NCI-H526 (cell line): ENCODE measurements at places on chromosomes 5 and 9.
A peak's percentile ranks its signal among the peaks of the same experiment; 100 is the strongest.

- DNase-seq, result no peak
Observed at GRCh38 chr9:38058452-38059232, 10.4 kb downstream of the SHB start.

- DNase-seq, result no peak
Observed at GRCh38 chr5:137280656-137281055, 218.5 kb downstream of the SPOCK1 start.

DNA sequence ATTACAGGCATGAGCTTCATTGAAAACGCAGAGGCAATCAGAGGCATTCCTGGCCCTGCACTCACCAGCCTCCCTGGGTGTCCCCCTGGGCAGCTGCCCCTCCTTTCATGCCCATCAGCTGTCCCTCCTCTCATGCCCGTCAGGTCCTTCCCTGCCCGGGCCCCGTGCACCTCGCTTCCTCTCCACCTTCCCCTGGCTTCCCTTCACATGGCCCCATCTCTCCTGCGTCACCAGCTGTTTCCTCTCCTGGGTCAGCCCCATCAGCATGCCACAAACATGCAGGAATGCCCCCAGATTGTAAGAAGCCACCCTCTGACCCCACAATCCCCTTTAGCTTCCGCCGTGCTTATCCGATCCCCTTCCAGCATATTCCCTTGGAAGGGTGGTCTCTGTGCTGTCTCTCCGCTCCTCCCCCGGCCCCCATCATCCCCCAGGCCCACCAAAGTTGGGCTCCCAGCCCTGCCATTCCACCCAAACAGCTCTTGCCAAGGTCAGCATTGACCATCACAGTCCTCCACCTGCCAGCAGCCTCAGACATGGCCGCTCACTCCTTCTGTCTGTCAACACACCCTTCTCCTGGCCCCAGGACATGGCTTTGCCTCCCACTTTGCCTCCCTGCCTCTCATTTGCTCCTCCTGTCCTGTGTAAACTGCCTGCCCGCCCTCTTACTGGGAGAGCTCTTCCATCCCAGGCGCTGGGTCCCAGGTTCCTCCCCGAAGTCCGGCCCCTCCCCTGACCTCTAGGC is 98.6 kb upstream of the IER5L start:
- DNase-seq, result no peak

DNA sequence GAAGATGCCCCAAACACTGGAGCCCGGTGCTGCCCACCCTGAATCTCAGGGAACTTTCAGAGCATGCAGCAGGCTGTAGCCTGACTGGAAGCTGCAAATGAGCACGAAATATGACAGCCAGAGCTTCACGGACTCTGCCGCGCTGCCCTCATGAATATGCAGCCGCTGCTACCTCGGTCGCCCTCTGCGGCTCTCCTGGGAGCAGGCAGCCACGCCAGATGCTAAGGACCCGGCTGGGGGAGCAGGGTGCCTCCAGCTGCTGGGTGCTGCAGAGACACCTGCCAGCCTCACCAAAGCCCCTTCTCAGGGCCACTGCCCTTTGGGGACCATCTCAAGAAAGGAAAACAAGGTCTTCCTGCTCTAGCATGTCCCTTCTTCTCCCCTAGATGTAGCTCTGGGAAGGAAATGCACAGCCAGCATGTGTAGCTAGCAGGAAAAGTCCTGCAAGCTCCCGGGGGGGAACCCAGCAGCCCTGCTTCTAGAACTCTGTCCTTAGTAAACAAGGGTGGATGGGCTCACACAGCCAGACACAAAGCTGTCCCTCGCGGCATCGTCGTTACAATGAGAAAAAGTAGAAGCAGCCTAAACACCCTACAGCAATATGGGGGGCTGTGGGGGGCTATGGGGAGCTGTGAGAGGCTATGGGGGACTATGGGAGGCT is 56.8 kb upstream of the OLFM1 start:
- DNase-seq, result peak; percentile 59

GRCh38 chr5:80568251-80568650 is 1.8 kb downstream of the ANKRD34B start:
- DNase-seq, result no peak

DNA sequence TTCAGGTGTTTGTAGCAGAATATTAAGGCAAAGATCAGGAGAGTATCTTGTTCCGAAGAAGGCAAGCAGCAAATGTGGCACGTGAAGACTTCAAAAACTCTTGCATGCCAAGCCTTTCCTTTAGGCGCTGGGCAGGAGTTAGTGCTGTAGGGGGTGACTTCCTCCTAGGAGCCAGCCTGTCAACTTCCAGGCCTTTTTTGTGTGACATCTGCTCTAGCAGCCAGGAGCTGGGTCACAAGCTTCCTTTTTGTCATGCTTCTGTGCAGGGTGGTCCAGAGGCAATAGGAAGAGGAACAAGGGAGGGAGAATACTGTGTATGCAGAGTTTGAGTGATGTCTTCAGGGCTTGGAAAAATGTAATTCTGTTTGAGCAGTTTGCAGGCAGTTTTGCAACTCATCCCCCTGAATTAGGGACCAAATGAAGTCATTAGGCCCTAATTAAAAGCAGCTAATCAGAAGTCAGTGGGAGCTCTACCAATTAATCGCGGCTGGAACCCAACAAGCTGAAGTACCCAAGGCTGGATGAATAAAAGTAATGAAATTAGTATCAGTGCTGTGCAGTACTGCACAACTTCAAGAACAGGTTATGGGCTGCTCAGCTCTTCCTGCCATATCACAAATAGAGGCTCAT is 53.5 kb downstream of the TLR4 start:
- no peak for DNase-seq

DNA sequence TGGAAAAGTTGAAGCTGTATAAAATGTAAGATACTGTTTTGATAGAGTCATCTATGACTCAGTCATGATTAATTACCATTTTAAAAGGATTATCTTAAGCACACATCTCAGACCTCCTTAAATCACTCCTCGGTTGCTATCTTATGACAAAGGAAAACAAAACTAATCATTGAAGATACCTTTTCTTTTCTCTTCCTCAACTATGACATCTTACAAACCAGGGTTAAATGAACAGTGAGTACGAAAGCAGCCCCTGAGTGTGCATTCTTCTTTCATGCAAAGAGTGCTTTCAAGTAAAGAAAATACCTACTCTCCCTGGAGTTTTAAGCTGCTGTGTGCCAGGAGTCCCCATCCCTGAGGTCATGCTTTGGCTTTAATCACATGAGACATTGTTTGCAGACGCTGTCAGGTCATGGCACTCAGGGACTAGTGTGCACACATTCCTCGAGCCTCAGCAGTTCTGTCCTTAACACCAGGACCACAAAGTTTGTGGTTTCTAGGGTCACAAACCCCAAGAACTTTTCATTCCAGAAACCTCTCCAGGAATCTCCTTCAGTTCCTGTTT is 86.7 kb upstream of the ICE1 start:
- DNase-seq, result no peak

DNA sequence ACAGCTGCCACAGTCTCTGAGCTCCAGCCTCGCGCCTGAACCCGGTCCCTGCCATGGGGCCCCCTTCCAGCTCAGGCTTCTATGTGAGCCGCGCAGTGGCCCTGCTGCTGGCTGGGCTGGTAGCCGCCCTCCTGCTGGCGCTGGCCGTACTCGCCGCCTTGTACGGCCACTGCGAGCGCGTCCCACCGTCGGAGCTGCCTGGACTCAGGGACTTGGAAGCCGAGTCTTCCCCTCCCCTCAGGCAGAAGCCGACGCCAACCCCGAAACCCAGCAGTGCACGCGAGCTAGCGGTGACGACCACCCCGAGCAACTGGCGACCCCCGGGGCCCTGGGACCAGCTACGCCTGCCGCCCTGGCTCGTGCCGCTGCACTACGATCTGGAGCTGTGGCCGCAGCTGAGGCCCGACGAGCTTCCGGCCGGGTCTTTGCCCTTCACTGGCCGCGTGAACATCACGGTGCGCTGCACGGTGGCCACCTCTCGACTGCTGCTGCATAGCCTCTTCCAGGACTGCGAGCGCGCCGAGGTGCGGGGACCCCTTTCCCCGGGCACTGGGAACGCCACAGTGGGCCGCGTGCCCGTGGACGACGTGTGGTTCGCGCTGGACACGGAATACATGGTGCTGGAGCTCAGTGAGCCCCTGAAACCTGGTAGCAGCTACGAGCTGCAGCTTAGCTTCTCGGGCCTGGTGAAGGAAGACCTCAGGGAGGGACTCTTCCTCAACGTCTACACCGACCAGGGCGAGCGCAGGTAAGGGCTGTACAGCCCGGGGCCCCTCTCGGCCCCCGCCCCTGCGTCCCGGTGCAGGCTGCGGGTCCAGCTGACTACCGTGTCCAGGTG is 509 bp downstream of the LVRN start:
- DNase-seq, result no peak

- DNase-seq, result no peak
Observed at GRCh38 chr5:5315068-5315980, 107.2 kb upstream of the ICE1 start.

DNA sequence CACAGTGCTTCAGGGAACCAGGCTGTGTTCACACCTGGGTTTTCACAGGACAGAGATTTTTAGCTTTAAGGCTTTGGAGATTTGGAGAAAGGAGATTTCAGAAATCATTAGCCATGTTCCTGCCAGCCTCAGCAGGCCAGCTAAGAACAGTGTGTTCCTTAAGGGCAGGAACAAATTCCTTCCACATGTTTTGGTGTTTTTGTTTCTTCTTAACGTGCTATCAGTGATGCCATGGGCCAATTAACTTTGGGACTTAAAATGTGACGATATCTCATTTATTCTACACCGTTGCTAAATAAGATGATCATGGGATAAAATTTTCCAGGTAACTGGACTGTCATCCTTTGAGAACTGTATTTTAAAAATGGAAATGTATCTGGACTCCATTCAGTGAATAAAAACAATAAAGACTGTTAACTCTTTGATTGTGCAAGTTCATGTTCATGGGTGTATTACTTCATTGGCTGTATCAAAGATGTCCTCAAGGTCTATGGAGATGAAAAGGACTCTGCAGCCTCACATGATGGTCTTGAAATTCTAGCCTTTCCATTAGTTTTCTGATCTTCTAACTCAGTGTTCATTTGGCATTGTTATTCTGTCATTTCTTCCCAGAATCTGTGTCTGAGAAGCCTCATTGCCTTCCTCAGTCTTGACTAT is 72.3 kb downstream of the ZNF366 start:
- no peak for DNase-seq

DNA sequence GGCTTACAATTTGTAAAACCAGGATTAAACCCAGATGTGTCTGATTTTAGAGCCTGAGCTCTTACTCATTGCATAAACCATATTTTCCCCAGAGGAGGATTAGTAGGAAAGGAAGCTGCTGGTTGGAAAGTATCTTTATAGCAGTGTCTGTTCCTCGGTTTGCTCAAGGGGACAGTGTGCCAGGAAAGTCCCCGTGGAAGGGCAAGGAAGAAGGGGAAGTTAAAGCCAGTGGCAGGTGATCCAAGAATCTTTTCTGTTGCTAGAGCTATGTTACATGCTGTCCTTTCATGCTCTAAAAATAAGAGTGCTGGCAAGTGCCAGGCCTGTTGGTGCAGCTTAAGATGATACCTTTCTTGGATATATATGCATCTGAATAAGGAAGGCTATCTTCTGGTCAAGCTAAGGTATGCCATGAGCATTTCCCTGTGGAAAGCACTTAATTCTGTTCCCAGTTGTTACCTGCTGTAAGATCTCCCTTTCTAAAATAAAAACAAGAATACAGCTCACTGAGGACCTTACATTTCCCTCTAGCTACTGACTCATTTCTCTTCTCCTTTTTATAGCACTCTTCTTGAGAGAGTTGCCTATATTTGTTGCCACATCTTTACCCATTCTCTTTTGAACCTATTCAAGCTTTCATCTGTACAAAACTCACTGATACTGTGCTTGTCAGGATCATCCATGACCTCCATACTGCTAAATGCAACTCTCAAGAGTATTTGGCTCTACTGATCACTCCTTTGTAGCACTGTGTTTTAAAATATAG is 8.0 kb downstream of the PDCD1LG2 start:
- no peak for DNase-seq

DNA sequence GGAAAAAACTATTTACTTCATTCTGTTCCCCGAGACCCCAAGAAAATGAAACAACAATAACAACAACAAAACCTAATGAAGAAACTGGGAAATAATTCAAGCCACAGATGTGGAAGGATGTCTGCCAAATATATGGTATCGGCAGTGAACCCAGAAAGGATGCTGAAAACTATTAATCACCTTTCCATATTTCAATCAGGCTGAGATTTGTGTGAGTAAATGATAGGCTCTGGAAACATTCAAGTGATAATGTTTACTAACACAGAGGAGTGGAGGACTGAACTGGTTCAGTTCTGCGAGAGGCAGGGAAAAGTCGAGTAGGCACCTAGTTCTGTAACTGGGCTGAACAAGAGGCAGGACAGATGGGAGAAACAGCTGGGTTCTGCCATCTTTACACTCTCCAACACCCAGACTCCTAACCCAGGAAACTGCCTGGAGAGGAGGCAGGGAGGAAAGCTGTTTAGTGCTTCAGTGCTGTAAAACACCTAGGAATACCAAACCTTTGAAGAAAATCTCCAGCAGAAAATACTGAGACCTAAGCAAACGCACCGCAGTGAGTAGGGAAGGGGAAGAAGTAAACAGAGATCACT is 96.8 kb upstream of the GNA14 start:
- DNase-seq, result no peak

DNA sequence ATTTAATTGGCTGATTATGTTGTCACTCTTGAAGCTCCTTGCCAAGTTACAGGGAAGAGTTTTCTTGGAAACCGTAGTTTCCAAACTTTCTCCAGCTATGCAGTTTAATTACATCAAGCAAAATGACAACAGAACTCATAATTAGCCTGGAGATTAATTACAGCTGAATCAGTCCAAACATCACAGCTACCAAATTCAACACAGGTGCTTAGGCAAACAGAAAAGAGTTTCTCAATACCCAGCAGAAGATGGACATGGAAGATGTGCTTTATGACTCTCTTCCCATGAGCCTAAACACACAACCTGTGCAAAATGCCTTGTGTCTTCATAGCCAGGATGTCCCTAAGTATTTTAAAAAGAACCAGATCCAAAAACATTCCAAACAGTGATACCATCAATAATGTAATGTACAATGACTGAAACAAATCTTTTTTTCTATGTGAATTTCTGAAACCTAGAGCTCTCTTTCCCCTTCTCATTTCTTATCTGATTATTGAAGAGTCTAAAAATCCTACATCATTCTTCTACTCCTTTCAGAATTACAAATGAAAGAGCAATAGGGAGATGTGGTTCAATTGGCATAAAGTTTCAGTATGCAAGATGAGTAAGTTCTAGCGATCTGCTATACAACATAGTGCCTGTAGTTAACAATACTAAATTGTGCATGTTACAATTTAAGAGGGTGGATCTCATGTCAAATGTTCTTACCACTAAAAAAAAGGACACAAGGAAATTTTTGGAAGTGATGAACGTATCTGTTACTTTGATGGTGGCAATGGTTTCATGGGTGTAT is 124.3 kb downstream of the RASEF start:
- DNase-seq, result no peak

DNA sequence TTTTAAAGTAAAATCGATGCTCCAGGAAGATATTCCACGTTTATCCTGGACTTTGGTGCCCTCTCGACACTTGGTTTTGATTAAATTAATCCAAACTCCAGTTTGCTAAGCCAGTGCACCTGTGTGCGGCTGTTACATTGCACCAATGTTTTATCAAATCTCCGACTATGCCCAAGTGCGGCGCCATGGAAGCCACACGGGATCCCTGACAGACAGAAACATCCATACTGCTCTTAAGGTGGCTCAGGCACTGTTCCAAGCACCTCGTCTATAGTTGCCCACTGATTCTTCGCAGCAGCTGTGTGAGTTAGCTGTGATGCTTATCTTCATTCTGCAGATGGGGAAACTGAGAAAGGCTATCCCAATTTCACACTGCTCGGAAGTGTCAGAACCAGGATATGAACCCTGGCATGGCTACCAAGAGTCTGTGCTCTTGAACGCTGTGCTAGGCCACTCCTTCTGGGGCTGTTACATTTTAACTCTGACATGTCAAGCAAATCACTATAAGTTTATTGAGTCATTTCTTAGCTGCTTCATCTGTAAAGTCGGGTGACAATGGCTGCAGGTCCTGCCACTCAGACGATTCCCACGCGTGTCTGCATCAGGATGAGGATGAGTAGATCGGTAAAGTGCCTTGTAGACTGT is 113.0 kb downstream of the ADAMTS2 start:
- DNase-seq, result no peak
